CD8-positive, alpha-beta T cell (primary cell): ENCODE measurements at places on chromosomes 1 and 21.

- DNase-seq = no peak
Measured at GRCh38 chr1:17903386-17903785, 148.3 kb downstream of the ACTL8 start.

DNA sequence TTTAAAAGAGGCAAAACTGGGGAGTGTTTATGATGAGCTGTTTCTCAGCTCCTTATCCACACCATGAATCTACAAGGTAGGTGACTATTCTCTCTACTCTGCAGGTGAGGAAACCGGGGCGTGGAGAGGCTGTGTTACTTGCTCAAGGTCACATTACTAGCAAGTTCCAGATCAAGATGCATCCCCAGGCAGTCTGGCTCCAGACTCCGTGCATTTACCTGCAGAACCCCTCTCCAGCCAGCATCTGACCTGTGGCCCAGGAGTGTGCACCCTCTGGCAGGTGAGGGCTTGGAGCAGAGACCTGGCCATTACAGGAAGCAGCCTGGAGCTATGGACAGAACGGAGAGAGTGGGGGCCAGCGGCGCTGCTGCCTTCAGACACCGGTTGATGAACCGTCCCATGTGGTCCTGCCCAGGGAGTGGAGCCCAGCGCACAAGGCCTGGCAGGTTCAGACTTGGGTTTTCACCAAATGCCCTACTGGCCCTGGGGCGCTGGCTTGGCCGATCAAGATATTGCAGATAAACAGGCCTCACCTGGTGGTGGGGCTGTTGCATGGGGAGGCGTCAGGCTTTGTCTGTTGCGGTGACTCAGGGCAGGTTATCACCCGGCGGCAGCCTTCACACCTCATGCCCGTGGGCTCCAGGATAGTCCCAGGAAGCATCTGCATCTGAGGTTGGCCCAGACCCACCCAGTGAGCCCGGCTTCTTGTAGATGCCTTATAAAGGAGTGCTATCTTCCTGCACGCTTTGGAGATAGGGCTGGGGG lies 29.2 kb upstream of the WNT4 start:
- DNase-seq = no peak

DNA sequence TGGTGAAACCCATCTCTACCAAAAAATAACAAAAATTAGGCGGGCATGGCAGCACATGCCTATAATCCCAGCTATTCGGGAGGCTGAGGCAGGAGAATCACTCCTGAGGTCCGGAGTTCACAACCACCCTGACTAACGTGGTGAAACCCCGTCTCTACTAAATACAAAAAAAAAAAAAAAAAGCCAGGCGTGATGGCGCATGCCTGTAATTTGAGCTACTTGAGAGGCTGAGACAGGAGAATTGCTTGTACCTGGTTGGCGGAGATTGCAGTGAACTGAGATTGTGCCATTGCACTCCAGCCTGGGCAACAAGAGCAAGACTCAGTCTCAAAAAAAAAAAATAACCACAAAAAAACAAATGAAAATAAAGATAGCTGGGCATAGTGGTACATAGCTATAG lies 42.3 kb downstream of the CC2D1B start:
- DNase-seq = no peak

- no peak for DNase-seq
Measured at GRCh38 chr1:152020849-152021248, 16.0 kb downstream of the S100A11 start.

GRCh38 chr1:226737819-226738420 lies 1.2 kb downstream of the ITPKB start:
- DNase-seq = peak; percentile 65

- peak; percentile 67 for DNase-seq
Measured at GRCh38 chr1:101238031-101238628, 1.3 kb downstream of the S1PR1 start.

- DNase-seq = no peak
Measured at GRCh38 chr1:3021233-3021671, at the start of gene ACTRT2. Gene ACTRT2 (plus strand): TSS chr1:3021467. CDS start chr1:3021687, 220 bp downstream.

DNA sequence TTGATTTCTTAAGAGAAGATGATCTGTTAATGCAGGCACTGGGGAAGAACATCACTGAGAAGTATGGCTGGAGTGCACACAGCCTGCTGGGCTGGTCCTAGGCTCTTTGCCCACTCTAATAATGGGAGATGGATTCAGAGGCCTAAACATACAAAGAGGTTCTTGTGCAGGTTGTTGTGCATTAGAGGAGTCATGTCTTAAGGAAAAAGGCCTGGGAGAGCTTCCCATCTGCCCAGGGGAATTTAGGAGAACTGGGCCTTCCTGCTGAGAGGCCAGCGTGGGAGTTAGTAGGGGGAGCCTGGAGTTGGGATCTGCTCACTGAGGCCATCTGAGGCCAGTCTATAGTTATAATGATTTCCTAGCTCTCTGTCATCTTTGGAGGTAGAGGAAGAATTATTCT lies 126.7 kb downstream of the TLR5 start:
- DNase-seq = no peak

GRCh38 chr1:207112616-207113296 lies 8.7 kb downstream of the C4BPA start:
- no peak for DNase-seq

- DNase-seq = no peak
Measured at GRCh38 chr1:42081475-42081874, 71.7 kb upstream of the GUCA2B start.

DNA sequence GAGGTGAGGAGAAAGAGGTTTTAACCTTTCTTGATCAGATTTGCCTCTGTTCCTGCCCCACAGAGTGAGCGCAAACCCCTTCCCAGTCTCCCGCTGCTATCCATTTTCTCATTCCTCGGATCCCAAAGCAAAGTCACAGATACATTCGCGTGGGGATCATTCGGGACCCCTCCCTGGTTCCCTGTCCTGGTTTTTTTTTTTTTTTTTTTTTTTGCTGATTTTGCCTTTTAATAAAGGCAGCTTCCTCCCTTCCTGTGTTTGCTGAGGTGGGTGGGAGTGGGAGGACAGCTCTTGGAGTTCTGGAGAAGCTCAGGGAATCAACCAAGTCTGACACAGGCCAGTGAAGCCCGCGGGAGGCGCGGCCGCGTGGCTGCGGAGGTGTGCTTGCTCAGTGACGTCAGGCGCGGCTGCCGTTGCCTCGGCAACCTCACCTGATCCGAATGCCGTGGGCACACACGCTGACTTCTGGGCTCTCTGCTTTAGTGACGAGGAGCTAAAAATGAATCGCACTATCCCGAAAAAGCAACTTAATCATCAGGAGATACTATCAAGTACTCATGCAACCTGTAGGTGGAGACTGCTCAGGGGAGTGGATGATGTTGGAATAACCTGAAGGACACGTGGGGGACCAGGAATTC lies 106.4 kb downstream of the TBX19 start:
- peak; percentile 70 for DNase-seq

- DNase-seq = no peak
Measured at GRCh38 chr1:214372092-214372491, 91.1 kb downstream of the SMYD2 start.

DNA sequence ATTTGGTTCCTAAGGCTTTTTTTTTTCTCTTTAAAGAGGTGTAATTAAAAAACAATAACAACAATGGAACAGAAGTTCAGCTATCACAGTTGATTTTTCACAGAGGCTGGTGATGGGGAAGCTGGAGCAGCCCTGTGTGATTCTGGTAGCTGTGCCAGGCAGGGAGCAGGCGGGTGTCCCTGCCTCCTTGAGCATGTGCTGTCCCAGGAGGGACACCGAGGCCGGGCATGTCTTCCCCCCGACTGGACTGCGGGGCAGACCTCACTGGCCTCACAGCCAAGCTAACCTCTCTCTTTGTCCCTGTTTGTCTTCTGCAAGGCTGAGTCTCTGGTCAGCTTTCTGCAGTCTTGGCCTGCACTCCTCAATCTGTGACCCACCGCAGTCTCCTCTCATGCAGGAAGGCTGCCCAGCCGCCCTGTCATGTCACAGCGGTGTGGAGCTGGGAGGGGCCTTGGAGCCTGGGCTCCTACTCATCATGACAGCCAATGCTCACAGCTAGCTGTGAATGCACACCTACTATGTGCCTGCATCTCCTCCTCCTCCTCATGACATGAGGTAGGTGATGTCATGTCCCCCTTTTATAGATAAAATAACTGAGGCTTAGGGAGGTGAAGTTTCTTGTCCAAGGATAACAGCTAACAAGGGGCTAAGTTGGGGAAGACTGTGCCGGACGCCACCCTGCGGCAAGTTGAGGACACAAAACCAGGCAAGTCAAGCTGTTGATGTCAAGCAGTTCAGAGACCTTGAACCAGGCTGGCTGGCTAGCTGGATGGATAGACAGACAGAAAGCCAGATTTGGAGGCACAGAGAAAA lies 10.3 kb upstream of the ACTL8 start:
- DNase-seq = no peak

DNA sequence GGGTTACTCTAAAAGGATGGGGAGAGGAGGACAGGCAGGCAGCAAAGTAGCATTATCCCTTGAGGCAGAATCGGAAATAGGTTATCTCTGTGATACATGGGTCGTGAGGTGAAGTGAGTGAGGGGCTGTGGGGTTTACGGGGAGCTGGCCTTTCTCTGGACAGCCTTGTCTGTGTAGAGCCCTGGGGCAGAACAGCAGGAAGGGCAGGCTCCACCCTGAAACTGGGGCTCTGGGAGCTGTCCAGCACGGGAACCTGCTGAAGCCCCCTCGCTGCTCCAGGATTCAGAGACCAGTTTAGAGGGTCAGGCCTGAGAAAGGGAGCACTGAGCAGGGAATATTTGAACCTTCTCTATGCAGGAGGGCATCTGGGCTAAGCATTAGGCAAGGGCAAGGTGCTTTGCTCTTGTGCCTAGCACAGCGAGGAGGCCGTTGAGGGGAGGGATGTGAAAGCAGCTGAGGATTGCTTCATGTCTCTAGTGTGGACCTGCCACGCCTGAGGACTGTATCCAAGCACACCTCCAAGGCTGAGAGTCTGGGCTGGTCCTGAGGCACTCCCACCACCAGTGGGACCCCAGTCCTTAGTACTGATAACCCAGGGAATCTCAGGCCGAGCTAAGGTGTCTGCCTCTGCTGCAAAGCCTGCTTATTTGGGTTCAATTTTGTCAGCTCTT lies 55.8 kb downstream of the NAV1 start:
- no peak for DNase-seq

GRCh38 chr1:236893626-236894545 lies 98.8 kb downstream of the MTR start:
- no peak for DNase-seq

DNA sequence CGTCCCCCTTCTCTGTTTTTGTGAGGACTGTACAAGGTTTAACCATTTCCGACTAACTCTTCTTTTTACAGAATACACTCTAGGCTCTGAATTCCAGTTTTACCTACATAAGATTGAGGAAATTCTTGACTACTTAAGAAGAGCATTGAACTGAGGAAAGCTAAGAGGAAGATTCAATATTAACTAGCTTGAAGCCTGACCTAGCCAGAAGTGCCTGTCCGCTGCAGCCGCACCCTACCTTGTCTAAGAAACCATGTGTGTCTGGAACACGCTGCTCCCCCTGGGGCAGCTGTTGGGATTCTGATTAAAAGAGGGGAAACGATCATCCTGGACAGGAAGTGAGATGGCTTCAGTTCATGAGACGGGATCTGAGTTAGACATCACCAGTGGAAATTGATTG lies 28.9 kb downstream of the CA6 start:
- no peak for DNase-seq

- DNase-seq = no peak
Measured at GRCh38 chr1:215523906-215524305, 43.2 kb upstream of the KCTD3 start.

DNA sequence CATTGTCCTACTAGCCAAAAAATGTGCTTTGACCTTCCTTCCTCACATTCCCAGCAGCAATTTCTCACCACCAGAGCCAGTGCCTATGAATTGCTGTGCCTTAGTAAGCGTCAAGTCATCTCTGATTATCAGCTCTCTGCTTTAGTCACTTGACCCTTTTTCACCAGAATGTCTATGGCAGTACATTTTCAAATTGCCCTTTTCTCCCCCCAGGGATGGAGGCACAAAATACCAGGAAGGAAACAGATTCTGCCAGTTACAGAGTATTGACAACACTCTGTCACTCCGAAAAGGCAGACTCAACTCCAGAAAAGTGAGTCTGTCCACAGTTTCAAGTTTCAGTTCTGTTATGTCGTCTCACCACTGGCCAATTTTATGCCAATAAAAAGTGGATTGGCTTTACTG lies 167.4 kb downstream of the TNFSF18 start:
- DNase-seq = no peak

DNA sequence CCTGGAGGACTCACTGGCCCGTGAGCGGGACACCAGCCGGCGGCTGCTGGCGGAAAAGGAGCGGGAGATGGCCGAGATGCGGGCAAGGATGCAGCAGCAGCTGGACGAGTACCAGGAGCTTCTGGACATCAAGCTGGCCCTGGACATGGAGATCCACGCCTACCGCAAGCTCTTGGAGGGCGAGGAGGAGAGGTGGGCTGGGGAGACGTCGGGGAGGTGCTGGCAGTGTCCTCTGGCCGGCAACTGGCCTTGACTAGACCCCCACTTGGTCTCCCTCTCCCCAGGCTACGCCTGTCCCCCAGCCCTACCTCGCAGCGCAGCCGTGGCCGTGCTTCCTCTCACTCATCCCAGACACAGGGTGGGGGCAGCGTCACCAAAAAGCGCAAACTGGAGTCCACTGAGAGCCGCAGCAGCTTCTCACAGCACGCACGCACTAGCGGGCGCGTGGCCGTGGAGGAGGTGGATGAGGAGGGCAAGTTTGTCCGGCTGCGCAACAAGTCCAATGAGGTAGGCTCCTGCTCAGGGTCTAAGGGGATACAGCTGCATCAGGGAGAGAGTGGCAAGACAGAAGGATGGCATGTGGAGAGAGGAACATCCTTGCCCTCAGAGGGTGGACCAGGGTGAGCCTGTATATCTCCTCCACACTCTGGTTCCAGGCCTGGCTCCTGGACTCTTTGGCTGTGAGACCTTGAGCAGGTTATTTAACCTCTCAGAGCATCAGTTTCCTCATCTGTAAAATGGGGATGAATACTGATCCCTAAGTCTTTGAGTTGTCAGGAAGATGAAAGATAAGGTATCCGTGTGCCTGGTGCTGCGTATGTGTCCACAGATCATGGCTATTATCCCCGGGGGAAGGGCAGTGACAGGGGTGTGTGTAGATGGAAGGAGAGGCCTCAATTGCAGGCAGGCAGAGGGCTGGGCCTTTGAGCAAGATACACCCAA lies 17.2 kb upstream of the SEMA4A start:
- no peak for DNase-seq

GRCh38 chr21:39316729-39317128 lies 3.3 kb upstream of the BRWD1 start:
- no peak for DNase-seq

DNA sequence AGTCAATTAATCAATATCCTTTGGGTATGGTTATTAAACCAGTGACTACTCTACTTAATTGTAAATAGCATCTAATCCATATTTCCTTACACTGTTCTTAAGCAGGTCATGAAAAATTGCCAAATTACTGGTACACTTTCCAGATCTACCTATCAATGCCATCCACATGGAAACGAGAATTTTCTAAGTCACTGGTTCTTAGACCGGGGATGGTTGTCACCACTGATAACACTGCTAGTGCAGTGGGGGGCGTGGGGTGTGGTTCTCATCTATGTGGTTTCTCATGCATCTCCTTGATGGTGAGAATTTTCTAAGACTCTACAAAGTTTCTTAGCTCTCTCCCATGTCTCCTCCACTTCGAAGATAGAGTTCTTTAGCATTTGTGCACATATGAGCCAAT lies 63.7 kb upstream of the COG2 start:
- DNase-seq = no peak

GRCh38 chr1:212635141-212635631 lies 26.6 kb downstream of the ATF3 start:
- no peak for DNase-seq
